ENCODE measurements at places on chromosomes 13 and 19. TPM values are rescaled to one million over a fixed set of nuclear protein-coding genes. Genes with fewer than 3 reads are reported as not detected.

LGALS4 gene
- not detected for total RNA-seq

PEAK3 gene
- total RNA-seq: not detected

STRN4 gene
- total RNA-seq: 37.8 TPM

GRIN2D gene
- 0.28 TPM for total RNA-seq

UBE2L5 gene
- under 0.01 TPM for total RNA-seq

SULT2A1 gene
- not detected for total RNA-seq
